ENCODE measurements at places on chromosomes 11 and 22.

DNA sequence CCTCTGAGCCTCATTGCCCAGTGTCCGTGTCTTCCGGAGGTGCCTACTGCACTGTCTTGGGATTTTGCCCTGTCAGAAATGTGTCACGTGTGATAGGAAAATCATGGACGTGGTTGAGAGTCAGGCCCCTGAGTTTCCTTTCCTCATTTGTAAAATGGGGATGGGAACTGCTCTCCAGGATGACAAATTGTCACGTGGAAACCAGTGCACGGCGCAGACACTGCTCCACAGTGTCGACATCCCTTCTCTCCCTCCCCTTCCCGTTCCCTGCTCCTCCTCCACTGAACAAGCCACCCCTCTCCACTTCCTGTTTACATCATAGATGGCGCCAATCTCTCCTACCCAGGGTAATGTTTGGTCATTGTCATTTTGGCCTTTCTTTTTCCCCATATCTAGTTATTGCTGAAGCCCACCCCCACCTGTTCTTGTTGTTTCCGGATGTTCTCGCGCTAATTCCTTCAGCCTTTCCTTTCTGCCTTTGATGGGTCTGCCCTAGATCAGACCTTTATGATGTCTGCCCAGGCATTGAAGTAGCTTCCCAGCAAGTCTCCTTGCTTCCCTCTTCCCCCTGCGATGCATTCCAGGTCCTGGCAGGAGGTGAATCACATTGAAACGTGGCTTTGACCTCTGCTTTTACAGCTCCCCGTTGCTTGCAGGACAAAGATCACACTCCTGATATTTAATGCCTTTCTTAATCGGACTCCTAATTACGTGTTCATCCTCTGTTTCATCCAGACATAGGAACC lies 91.8 kb downstream of the TBC1D22A start:
- DNase-seq: peak; percentile 33

DNA sequence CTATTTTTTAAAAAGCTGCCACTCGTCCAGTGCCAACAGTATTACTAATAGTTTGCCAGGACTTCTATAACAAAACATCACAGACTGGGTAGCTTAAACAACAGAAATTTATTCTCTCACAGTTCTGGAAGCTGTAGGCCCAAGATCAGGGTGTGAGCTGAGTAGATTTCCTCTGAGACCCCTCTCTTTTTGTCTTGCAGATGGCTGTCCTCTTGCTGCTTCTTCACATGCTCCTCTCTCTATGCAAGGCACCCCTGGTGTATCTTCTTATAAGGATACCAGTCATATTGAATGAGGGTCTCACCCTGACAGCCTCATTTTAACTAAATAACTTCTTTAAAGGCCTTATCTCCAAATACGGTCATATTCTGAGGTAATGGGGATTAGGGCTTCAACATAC lies 390.9 kb downstream of the DLG2 start:
- no peak for DNase-seq

DNA sequence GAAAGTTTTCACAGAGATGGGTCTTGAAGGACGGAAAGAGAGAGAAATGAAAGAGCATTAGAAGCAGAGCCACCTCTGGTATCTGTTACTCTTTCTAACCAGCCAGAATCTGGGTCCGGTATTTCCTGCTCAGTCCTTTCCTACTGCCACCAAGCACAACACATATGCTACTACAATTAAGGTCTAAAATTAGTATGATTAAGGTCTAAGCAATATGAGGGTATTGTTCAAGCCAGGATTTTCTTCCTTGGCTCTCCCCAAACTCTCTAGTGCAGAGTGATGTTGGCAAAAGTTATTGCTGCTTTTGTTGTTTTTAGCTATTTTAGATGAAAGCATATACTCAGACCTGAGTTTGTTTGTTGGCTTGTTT lies 59.2 kb upstream of the EED start:
- DNase-seq: no peak

DNA sequence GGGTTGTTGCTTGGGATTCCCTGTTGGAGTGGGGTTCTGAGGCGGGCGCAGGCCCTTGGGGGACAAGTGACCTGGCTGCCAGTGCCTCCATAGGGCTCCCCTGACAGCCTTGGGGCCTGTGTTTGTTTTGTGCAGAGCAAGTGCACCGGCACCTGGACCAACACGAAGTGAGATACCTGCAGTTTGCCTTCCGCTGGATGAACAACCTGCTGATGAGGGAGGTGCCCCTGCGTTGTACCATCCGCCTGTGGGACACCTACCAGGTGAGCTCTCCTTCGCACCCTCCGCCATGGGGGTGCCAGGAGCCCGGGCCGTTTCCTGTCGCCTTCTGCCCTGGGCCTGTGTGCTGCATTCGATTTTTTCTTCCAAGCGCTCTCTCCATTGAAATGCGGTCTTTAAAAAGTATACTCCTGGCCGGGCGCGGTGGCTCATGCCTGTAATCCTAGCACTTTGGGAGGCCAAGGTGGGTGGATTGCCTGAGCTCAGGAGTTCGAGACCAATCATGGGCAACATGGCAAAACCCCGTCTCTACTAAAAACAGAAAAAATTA lies 274.6 kb downstream of the TBC1D22A start:
- DNase-seq: no peak

DNA sequence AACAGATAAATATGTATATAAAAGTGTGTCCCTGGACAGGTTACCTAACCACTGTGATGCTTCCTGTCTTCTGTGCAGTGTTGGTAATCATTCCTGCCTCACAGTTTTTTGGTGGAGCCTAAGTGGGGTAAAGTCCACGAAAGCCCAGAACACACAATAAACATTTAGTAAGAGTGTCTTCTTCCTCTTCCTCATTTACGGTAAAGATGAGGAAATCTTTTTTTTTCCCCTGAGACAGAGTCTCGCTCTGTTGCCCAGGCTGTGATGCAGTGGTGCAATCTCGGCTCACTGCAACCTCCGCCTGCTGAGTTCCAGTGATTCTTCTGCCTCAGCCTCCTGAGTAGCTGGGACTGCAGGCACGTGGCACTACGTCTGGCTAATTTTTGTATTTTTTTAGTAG lies 117.1 kb downstream of the LDLRAD3 start:
- no peak for DNase-seq

GRCh38 chr11:45333001-45333971 lies 47.1 kb upstream of the SYT13 start:
- no peak for DNase-seq

GRCh38 chr22:37401401-37402183 lies 25.7 kb downstream of the ELFN2 start:
- DNase-seq: no peak

DNA sequence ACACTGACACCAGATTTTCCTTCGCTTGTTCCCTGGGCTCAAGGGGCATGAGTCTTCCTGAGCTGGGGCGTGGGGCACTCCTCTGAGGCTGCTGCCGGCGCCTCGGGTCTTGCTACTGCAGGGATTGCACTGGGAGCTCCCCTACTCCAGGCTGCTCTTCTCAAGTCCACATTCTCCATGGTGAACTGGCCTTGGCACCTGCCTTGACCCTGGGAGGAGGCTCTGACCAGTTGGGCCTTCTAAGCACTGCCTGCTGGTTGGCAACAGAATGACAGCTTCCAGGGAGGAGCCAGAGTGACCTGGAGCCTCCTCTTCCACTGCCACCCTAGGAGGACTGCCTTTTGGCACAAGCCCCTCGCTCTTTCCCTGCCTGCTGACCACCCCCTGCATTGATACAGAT lies 9.5 kb downstream of the FREY1 start:
- DNase-seq: no peak

- DNase-seq: peak; percentile 24
Observed at GRCh38 chr11:134589129-134589528, 177.1 kb upstream of the B3GAT1 start.

- no peak for DNase-seq
Observed at GRCh38 chr11:59643390-59643789, 25.4 kb downstream of the PATL1 start.

GRCh38 chr11:117625237-117625636 lies 171.8 kb downstream of the DSCAML1 start:
- no peak for DNase-seq

- no peak for DNase-seq
Observed at GRCh38 chr11:118016104-118016503, 29.9 kb downstream of the IL10RA start.

DNA sequence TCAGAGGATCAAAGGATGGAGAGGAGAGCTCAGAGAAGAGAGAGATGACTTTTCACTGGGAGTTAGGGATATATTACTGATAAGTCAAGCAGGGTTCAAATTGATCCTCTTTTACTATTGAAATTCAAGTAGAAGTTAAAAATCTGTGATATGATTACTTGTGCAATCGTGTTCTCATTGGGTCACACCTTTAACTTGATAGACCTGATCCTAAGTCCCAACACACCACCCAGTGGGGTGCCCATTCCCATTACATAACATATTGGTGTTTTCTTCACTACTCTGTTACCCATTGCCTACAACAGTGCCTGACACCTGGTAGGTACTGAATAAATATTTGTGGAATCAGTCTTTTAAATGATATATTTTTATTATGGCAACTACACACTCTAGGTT lies 66.4 kb upstream of the PICALM start:
- no peak for DNase-seq

GRCh38 chr22:26395926-26396325 lies 33.1 kb upstream of the ASPHD2 start:
- no peak for DNase-seq

- DNase-seq: no peak
Observed at GRCh38 chr11:128359515-128359914, 227.8 kb downstream of the ETS1 start.

GRCh38 chr11:28899706-28900105 lies 791.5 kb downstream of the METTL15 start:
- DNase-seq: no peak

GRCh38 chr11:126601550-126602215 lies 246.2 kb downstream of the ST3GAL4 start:
- no peak for DNase-seq

- DNase-seq: no peak
Observed at GRCh38 chr11:28951191-28951590, 843.0 kb downstream of the METTL15 start.

DNA sequence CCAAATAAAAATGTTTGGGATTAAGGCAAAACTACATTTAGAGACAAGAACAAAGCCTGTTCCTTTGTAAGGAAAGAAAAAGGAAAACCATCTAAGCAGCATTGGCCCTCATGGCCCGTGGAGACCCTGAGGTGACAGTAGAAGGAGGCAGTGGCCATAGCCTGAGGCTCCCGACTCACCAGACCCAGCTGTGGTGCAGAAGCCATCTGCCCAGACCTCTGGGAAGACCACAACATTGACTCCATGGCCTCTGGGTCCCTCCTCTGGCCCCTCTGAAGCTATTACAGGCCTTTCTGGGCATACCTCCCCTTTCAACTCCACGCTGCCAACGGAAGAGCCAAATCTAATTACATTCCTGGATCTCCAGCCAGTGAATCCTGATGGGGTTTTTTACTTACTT lies 6.4 kb downstream of the PRAME start:
- no peak for DNase-seq

DNA sequence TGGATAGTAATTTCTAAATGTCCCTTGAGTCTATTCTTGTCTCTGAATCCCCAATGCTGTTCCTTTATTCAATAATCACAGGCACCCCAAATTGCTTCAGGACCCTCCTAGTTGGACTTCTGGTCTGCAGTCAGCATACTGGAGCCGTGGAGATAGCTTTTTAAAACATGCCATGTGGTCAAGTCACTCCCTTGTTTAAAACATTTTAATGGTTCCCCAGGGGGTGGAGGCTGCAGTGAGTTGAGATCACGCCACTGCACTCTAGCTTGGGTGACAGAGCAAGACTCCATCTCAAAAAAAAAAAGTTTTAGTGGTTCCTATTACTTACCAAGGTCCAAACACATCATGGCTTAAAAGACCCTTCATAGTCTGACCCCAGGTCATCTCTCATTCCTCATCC lies 220.3 kb downstream of the ADAMTS15 start:
- DNase-seq: no peak

GRCh38 chr22:25876871-25877270 lies 134.9 kb downstream of the MYO18B start:
- DNase-seq: no peak

- DNase-seq: no peak
Observed at GRCh38 chr11:116865696-116866095, 28.3 kb upstream of the APOA1 start.

GRCh38 chr11:60498853-60499252 lies 6.3 kb downstream of the MS4A12 start:
- DNase-seq: no peak

- no peak for DNase-seq
Observed at GRCh38 chr11:10441652-10442503, 13.2 kb upstream of the AMPD3 start.

GRCh38 chr11:15318814-15319213 lies 204.1 kb downstream of the INSC start:
- DNase-seq: no peak

- DNase-seq: no peak
Observed at GRCh38 chr22:40499209-40499623, 128.8 kb downstream of the SGSM3 start.

DNA sequence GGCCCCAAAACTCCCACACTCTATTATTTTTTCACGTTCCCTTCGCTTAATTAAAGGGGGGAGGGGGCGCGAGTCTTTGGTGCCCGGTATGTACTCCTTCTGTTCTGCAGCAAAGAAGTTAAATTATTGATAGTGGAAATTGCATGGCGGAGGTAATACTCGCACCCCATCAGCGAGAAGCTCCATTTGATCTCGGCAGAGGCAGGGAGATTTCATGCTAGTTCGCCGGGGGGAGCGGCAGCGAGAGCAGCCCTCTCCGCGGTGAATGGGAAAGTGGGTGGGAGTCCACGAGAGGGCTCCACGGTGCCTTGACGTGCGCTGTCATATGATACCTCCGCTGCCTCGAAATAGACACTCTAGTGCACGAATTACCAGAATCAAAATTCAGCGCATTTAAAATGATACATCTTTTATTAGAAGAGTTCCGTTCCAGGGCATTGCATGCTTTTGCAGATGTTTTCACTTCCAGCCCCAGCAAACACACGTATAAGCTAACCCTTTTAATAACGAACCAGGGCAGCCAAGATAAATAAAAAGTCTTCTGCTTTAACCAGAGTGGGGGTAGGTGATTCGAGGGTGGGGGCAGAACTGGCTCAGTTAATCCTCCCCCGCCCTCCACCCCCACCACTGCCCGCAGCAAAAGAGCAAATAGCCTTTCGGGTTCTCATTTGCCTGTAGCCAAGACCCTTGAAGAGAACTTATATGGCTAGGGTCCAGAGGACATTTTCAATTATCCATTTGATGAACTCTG lies 1.3 kb upstream of the BDNF start:
- DNase-seq: no peak

DNA sequence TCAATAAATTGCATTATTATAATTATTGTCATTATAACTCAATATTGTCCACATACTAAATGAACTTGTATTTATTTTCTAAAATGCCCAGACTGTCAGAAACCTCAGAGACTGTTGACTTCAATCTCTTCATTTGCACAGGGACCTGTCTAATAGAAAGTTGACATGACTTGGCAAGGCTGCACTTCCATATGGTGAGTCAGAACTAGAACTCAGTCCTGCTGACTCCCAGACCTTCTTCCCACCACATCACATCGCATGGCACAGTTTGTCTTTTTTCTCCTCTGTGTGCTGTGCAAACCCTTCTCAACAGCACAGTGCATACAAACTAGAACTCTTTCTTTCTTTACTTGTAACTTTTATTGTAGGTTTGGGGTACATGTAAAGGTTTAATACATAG lies 215.1 kb upstream of the BLID start:
- no peak for DNase-seq
